IPS DF 6.9 (cell line): ENCODE measurements at places on chromosomes 5 and 9.

GRCh38 chr5:158384535-158385481 is 525.9 kb upstream of the CLINT1 start:
- DNase-seq: no peak

DNA sequence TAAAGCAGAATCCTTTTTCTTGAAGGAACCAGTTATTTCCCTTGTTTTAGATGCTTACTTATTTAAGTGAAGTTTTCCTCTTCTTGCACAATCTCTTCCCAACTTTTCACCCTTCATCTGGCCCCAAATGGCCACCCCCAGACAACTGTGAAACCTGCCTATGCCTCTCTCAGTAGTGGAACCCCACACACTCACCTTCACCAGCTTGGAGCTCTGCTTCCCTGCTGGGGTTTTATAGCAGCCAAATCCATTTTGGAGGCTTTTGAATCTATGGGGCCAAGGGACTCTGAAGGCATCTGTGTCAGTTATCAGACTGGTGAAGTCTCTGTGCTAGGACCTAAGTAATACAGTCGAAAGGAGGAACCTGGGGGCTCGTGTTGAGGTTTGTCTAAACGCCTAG is 22.9 kb upstream of the SPINK1 start:
- no peak for DNase-seq

DNA sequence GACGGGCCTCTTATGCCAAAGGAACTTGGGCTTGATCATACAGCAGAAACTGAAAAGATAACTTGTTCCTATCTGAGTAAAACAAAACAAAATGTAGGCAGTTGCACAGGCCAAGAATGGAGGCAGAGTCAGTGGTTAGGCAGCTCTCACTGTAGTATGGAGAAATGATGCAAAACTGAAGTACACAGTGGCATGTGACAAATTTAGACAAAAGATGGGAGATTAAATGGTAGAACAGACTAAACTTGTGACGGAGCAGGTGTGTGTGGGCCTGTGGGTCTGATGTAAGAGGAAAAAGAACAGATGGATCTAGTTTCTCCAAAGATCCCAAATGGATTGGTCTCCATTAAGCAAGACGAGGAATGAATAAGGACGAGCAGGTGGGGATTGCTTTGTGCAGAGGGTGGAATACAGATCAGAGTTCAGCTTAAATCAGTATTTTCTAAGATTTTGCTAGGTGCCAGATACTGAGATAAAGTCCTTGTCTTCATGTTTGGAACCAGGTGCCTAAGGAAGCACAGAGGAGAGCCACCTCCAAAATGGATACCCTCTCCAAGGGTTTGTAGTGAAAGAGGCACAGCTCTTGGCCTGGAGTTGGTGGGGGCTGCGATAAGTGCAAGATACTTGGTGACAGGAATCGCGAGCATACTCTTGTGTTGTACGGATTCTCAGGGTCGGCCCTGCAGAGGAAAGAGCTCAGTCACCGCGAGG is 722 bp upstream of the DCP2 start:
- no peak for DNase-seq

- DNase-seq: no peak
Observed at GRCh38 chr5:168950241-168950951, 350.5 kb downstream of the SLIT3 start.

DNA sequence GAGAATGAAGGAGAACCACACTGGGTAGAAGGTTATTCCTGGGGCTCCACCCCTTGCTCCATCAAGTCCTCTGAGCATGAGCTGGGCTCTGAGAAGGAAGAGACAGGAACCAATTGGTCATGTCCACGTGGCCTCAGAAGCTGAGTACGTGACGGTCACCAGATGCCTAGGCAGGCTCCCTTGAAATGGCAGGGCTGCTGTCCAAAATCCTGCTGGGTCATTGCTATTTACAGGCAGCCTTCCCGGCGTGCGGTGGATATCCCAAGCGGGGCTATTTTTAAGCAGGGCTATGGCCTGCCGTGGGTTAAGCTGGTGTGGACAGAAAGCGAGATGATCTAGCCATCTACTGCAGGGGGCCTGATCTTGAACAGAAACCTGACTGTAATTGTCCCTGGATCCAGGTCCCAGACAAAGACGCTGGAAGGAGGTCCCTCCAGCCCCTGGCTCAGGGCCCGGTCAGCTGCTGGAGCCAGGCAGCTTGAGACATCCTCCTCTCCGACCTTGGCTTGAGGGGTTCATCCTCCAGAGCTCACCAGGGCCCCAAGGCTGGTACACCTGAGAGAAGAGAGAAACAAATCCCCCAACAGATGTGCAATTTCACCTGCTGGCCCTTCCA is 550 bp upstream of the CKMT2 start:
- DNase-seq: no peak

- no peak for DNase-seq
Observed at GRCh38 chr5:58491216-58491892, at the start of gene GAPT. Gene GAPT (plus strand): TSS chr5:58491435. CDS start chr5:58494537, 3,102 bp downstream.

DNA sequence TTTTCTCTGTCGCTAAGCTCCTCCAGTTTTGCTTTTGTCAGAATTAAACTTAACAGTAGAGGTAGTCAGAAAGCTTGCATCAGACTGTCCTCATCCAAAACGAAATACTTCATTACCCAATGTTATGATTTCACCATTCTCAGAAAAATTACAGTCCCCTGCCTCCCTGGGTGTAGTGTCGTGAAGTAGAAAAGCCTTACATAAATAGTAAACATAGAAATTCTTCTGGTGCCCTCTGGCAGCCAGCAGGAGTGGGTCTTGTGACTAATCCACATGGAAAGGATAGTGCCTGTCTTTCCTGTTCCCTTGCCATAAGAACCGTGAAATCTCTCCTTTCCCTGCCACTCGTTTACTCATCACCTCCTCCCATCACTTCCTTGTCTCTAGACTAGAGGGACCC is 230.6 kb downstream of the GNA14 start:
- no peak for DNase-seq

DNA sequence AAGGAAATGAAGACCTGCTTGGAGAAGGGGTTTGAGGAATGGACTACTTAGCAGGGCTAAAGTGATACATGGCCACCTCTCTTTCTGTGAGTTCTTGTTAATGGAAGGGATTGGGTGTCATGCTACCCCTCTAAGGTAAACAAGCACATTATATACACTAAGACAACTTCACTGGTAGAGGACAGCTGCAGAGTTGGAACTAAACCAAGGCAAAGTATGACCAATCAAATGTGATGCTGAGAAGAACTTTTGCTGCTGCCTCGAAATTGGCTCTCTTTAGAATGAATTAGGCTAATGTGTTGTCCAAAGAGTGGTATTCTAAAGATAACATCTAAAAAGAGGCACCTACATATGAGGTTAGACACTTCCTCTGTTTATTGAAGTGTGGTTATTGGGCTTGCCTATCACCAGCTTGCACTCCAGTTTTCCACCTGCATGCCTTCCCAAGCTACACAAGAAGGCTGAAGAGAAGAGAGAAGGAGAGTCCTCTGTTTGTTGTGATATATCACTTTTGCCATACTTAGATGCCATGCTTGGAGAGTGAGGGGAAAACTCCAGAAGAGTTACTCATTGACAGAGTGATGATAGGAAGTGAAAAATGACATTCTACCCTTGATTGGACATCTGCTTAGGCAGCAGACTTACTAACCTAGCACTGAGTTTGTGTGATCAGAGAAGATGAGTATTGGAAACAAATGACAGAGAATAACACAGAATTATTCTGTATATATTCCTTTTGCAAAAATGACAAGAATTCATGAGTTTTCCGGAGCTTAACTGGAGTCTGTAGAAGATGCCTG is 536.1 kb downstream of the ZNF608 start:
- no peak for DNase-seq

DNA sequence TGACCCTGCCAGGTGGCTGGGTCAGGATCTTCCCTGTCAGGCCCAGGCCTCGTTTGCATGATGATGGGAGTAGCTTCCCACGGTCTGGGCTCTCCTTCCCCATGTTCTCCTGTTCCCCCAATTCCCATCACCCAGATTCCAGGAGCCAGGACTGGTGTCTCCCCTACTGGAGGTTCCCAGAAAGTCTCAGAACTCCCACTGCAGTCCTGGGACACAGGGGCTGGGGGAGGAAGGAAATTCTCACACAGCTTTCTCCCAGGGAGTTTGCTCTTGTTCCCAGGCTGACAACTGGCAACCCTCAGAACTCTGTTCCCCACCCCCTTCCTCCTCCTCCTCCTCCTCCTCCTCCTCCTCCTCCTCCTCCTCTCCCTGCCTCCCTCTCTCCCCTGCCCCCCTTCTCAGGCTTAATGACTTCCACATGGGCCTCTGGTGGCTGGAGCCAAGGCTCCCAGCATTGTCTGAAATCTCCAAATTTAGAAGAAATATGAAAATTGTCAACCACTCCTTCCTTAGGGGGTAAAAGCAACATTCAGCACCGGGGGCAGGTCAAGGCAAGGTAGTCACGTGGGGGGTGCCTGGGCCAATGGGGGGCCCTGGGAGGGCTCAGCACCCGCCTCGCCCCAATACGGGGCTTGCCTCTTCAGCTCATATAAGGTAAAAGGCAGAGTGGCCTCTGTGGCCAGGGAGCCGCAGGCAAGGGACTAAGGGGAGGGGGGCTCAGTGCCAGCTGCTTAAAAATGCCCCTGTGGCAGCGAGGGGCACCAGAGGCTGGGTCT is 27.3 kb upstream of the IL17B start:
- no peak for DNase-seq

- no peak for DNase-seq
Observed at GRCh38 chr5:321230-321725, at the start of gene AHRR. Gene AHRR (plus strand): TSS chr5:321714. CDS start chr5:343903, 22,189 bp downstream.

DNA sequence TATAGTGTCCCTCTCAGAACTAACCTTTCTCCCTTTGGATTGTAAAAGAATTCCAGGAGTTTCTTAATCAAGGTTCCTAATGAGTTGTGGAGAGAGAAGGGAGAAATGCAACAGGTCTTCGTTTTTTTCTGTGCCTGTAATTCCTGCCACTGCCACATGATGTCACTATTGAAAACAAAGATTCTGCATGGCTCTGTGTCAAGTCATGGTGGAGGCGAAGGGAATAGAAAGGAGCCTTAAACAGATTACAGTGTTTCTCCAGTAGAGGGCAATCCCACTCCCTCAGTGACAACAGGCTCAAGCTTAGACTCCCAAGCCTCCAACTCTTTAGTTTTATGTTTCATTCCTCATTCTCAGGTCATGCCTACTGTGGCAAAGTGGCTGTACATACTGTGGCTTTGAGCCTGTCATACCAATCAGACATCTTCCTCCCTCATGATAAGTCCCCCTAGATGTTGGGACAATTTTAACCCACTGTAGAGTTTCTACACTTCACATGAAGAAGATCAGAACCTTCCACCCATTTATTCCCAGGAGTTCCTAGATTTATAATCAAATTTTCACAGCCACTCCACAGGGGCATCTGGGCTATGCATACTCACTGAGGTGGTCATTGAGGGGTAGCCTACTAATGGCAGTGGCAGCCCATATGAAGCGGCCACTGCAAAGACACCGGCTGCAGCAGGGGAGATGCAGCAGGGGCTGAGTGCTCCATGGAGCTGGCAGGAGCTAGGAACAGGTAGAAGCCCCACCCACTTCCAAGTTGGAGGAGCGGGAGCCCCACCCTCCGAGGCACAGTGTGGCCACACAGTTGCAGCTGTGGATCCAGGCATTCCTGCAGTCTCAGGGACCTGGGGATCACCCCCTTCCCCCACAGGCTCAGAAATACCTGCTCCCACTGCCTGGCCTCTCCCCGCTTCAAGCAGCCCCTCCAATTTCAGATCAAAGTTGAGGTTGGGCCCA is 97.4 kb upstream of the TRIM32 start:
- DNase-seq: peak; percentile 89

DNA sequence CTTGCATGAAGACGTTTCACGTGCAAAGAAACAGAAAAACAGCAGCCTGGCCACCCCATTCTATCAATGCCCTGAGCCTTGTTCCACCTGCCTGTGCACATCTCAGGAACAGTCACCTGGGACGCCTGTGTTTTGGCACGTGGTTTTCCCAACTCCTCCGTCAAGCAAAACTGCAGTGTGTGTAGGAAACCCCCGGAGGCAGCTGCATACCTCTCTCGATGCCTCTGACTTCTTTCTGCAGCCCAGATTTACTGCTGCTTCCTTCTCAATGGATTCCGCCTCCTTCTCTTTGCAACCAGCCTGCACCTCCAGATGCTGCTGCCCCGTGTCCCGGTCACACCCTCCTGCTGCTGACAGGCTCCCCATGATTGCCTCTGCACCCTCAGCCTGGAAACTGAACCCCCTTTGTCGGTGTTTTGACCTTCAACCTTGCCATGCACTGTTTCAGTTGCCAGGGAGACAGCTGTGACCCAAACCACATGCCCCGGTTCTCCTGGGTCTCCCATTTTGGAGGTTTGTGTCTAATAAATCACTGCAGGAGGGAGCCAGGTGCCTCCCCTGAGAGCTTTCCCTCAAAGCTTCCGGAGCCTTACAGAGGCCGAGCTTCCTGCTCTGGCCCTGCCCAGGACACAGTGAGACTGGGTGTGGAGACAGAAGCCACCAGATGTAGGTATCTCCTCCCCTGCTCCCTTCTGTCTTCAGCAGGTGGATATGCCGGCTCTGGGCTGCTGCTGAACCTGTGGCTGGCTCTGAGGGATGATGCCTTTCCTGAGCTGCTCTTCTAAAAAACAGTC is 395.5 kb upstream of the IRX1 start:
- no peak for DNase-seq

DNA sequence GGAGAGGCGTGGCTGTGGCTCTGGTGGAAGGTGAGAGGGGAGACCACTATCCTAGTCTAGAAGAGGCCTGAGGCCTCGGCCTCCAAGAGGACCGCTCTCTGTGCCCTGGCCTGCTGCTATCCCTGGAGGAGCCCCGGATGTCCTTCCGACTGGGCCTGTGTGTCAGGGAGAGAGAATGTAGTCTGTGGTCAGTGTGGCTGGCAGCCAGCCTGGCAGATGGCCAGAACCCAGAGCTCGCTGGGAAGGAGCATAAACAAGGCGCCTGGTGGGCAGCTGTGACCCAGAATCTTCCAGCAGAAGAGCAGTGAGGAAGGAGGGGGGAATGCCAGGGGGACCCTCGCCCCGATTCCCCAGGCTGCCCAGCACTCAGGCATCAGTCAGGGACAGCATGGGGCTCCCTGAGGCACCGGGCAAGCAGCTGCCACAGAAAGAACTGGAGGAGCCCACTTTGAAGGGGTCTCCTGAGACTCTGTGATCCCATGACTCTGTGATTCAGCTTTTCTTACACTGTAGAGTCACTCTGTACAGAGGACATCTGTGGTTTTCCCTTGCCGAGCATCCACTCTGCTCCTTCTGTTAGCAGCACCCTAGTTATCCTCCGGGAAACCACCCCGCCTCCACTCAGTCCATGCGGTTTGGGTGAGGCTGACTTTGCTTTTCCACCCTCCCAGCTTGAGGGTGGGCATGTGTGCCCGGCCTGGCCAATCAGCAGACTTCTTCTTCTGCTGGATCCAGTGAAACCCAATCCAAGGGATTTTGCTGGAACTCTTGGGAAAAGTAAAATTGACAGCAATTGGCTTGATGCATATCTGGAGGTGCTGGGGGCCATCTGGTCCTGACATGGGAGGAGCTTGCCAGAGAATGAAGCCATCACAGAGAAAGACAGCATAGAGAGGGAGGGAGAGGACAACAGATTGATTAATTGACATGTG is 46.2 kb upstream of the PWWP2A start:
- peak; percentile 77 for DNase-seq

DNA sequence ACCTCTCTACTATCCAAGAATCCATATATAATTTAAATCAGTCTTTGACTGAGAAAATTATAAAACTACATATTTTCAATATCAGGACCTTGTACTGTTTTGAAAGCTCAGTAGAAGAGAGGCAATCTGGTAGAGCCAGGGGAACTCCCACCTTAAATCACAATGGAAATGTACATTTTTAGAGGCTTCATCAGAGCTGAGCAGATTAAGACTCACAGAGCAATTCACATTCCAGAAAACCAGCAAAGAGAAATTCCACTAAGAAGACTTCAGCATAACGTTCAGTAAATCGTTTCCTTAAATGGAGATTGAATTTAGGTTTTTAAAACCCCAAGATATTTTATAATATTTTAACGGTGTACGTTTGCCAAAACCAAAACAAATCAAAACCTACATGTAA is 227.8 kb upstream of the TRPM3 start:
- no peak for DNase-seq

GRCh38 chr5:40690267-40690666 is 10.6 kb downstream of the PTGER4 start:
- no peak for DNase-seq
